ENCODE measurements at places on chromosomes 7 and 10. TPM values are rescaled to one million over a fixed set of nuclear protein-coding genes. Genes with fewer than 3 reads are reported as not detected.

The SSC4D gene
- total RNA-seq = 0.73 TPM

The DDX56 gene
- total RNA-seq = 38.1 TPM

The FAM25A gene
- not detected for total RNA-seq

The CCDC172 gene
- not detected for total RNA-seq

The RAMP3 gene
- total RNA-seq = 1.4 TPM

The LAMB4 gene
- 0.64 TPM for total RNA-seq

The PTPRZ1 gene
- total RNA-seq = 180 TPM

The NUB1 gene
- total RNA-seq = 29.6 TPM

The IFIT3 gene
- total RNA-seq = 2.4 TPM

The CPN1 gene
- total RNA-seq = not detected

The ZNF775 gene
- total RNA-seq = 8.2 TPM

The DTX2 gene
- total RNA-seq = 6.5 TPM

The NKX2-3 gene
- not detected for total RNA-seq

The SYT15 gene
- 1.8 TPM for total RNA-seq
